ENCODE measurements at places on chromosomes 16 and 17.

- no peak for DNase-seq
Observed at GRCh38 chr17:39447561-39447960, 3.5 kb downstream of the MED1 start.

GRCh38 chr17:6608321-6608720 lies 32.2 kb downstream of the KIAA0753 start:
- DNase-seq = no peak

DNA sequence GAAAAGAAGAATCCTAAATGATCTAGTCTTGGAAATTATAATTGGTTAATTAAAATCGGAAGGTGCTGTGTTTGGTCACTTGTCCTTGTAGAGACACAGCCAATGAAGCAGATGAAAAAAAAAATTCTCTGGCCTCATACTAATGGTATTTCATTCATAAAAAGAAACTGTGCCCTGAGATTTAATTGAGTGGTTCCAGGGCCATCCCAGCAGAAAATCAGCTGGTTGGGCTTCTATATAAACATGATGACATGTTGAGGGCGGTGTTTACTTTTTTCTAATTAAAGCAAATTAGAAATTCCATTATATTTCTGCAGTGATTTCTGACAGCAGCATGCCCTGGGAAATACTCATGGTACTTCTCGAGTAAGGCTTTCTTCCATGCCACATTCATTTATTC lies 191.9 kb upstream of the KCNJ16 start:
- DNase-seq = no peak

DNA sequence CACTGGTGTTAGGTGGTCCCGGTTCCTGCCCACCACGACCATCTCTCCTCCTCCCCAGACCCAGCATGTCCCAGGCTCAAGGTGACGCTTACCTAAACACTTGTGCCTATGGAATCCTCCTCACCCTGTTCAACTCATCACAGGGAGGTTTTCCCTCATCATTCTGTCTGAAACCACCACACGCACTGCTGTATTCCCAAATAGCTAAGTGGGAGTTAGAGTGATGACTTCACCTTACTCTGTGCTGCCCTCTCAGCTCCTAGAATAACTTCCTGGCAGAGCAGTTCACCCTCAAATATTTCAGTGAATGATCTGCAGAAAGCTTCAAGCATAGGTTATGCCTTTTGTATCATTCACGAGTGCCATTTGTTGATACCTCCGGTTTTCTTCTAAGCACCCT lies 216.5 kb downstream of the CPPED1 start:
- DNase-seq = no peak

DNA sequence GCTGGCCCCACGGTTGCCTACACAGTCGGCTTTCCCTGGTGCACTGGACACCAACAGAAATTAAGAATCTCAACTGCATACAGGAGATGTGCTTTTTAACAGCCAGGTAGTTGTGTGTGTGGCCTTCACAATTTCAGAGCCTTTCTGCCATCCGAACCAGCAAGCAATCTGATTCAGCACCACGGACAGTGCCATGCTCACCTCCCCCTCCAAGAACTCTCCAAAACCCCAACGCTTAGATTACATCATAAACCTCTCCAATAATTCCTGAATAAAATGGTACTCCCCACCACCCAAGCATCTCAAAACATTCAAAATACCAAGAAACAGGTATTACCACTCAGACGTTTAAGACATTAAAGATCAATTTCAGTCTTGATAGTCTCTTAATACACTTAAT lies 31.8 kb downstream of the USP7 start:
- no peak for DNase-seq

DNA sequence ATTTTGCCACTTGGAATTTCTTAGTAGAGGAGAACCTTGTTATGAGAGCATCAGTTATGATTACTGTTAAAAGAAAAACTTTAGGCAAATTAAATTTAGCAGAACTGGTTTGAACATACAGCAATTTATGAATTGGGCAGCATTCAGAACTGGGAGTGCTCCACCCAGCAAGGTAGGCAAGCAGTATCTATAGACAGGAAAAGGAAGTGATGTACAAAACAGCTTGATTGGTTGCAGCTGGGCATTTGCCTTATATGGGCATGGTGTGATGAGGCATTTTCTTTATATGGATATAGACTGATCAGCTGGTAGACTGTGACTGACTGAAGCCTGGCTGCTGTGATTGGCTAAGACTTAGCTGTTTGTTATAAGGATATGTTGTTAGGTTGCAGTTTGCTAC lies 17.6 kb upstream of the CYLD start:
- no peak for DNase-seq

GRCh38 chr16:21666772-21667171 lies 3.0 kb downstream of the OTOA start:
- no peak for DNase-seq

Measured in GM20000 (cell line).